ENCODE measurements at places on chromosomes 6 and 20.

GRCh38 chr20:58742668-58743566 lies 50.3 kb downstream of the NPEPL1 start:
- H3K4me3 ChIP-seq = no peak overlapping the region
- H3K27me3 ChIP-seq = peaks cover 39% of the 10 kb centered on the region
- DNase-seq = peak; percentile 22
- no peaks in the 10 kb centered on the region for H3K36me3 ChIP-seq

DNA sequence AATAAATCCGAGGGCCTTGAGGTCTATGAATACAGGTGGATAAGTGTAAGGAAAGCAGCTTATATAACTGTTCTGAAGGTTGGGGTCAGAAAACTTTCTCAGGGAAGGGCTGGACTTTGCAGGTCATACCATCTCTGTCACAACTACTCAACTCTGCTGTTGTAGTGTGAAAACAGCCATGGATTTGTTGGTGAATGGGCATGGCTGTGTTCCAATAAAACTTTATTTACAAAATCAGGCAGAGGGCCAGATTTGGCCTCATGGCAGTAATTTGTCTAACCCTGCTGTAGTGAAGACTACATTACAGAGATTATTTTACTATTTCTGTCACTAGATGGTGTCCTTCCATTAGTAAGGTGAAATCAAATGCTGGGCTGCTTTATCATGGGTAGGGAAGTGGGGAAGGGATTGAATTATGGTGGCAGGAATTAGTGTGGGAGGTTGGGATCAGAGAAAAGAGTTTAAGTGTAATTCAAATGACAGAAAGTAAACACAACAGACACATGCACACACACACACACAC lies 409.6 kb upstream of the CHD6 start:
- H3K27ac ChIP-seq = no peak overlapping the region
- H3K27me3 ChIP-seq = peaks cover 12% of the 10 kb centered on the region
- H3K36me3 ChIP-seq = no peaks in the 10 kb centered on the region
- H3K4me3 ChIP-seq = no peak overlapping the region

DNA sequence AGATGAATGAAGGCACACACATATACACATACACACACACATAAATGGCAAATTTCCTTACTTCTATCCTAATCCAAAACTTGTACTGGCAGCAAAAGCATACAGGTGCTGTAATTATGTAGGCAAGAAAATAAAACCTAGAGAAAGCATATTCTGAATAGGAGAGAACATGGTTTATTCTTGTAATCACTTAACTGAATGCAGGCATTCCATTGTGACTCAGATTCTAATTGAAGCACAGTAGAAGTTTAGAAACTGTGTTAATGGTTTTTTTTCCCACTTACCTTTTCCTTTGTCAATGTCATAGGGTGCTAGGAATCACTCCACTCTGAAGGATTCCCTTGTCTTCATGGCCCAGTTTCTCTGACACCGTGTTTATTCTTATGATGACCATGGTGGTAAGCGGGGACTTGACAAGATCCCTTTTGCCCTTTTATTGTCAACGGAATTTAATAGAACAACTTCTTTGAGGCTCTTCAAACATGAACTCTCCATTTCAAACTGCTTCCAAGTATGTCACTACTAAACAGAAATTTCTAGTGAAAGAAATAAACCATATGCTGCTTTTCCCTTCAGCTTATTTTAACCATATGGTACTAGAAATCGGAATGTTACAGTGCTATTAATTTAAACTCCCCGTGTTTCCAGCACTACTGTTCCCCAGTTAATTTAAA lies 164.2 kb downstream of the OGFRL1 start:
- no peaks in the 10 kb centered on the region for H3K36me3 ChIP-seq
- H3K27me3 ChIP-seq = no peaks in the 10 kb centered on the region
- no peak overlapping the region for H3K27ac ChIP-seq
- no peak for DNase-seq

- no peak overlapping the region for H3K4me3 ChIP-seq
- H3K27me3 ChIP-seq = no peaks in the 10 kb centered on the region
- H3K36me3 ChIP-seq = no peaks in the 10 kb centered on the region
- no peak overlapping the region for H3K27ac ChIP-seq
- peaks cover 6% of the 10 kb centered on the region for H3K4me1 ChIP-seq
Observed at GRCh38 chr6:116215414-116215813, 38.5 kb downstream of the TSPYL4 start.

- H3K4me1 ChIP-seq = peaks cover 35% of the 10 kb centered on the region
- H3K4me3 ChIP-seq = no peak overlapping the region
- H3K27ac ChIP-seq = peak overlapping the region; percentile 96
- H3K36me3 ChIP-seq = peaks cover 2% of the 10 kb centered on the region
Observed at GRCh38 chr6:38261626-38262025, 378.1 kb downstream of the BTBD9 start.

GRCh38 chr6:113591896-113592827 lies 265.0 kb upstream of the MARCKS start:
- no peak overlapping the region for H3K4me3 ChIP-seq
- peak overlapping the region; percentile 75 for H3K27ac ChIP-seq
- H3K27me3 ChIP-seq = no peaks in the 10 kb centered on the region

- peaks cover 5% of the 10 kb centered on the region for H3K4me1 ChIP-seq
- H3K27me3 ChIP-seq = peaks cover 35% of the 10 kb centered on the region
- no peak for DNase-seq
- no peak overlapping the region for H3K27ac ChIP-seq
- no peak overlapping the region for H3K4me3 ChIP-seq
Observed at GRCh38 chr20:53990768-53991450, 79.5 kb downstream of the BCAS1 start.

DNA sequence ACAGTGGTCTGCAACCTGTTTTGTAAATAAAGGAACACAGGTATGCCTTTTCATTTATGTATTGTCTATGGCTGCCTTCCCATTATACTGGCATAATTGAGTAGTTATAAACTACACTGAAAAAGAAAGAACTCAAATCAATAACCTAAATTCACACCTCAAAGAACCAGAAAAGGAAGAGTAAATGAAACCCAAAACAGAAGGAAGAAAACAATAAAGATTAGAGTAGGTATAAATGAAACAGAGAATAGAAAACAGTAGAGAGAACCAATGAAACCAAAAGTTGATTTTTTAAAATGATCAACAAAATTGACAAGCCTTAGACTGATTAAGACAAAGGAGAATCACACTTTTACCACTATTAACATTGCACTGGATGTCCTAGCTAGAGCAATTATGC lies 34.7 kb downstream of the FAM184A start:
- no peak overlapping the region for H3K27ac ChIP-seq
- no peak for DNase-seq
- H3K4me3 ChIP-seq = no peak overlapping the region
- no peaks in the 10 kb centered on the region for H3K4me1 ChIP-seq
- H3K36me3 ChIP-seq = peaks cover 3% of the 10 kb centered on the region
- no peaks in the 10 kb centered on the region for H3K27me3 ChIP-seq

- no peak overlapping the region for H3K4me3 ChIP-seq
- H3K4me1 ChIP-seq = no peaks in the 10 kb centered on the region
- H3K27ac ChIP-seq = no peak overlapping the region
- no peak for DNase-seq
- H3K36me3 ChIP-seq = no peaks in the 10 kb centered on the region
Observed at GRCh38 chr6:143368426-143368825, 82.1 kb downstream of the ADAT2 start.

DNA sequence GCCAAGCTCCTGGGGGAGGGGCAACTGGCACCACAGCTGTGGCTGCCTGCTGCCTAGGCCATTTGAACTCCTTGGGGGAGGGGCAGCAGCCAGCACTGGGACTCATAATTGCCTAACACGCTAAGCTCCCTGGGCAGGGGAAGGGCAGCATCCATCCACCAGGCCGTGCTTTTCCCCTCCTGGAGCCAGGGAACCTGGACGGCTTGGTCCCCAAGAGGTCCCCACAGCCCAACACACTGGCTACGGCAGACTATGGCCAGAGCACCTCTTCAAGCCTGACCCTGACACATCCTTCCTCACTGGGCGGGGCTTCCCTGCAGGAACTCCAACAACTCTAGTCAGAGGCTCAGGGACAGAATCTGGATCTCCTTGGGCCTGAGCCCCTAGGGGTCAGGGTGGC lies 269.4 kb downstream of the RNF144B start:
- H3K36me3 ChIP-seq = no peaks in the 10 kb centered on the region
- no peak for DNase-seq
- H3K4me1 ChIP-seq = no peaks in the 10 kb centered on the region
- no peak overlapping the region for H3K4me3 ChIP-seq
- H3K27me3 ChIP-seq = peaks cover 16% of the 10 kb centered on the region

- DNase-seq = no peak
- no peaks in the 10 kb centered on the region for H3K27me3 ChIP-seq
- no peaks in the 10 kb centered on the region for H3K36me3 ChIP-seq
Observed at GRCh38 chr6:99165838-99166237, 183.6 kb downstream of the FAXC start.

GRCh38 chr20:62615750-62616251 lies 26.5 kb upstream of the SLCO4A1 start:
- no peak overlapping the region for H3K27ac ChIP-seq
- no peaks in the 10 kb centered on the region for H3K36me3 ChIP-seq
- no peak overlapping the region for H3K4me3 ChIP-seq
- no peak for DNase-seq

DNA sequence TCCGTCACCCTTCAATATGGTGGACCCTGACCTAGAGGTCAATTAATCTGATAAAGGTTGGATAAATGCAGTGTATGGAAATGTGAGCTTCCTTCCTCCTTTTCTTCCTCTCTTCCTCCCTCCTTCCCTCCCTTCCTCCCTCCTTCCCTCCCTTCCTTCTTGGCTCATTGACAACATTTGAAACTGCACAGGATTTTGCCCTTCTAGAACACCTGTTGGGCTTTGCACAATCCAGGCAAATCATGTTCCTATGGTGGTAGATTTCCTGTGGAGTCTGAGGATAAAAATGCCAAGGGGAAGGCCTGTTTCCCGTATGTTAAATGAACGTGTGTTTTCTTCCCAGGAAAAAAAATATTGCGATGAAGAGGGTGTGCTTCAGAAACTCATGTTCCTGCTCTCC lies 642.8 kb downstream of the EPM2A start:
- H3K27me3 ChIP-seq = no peaks in the 10 kb centered on the region
- H3K4me1 ChIP-seq = no peaks in the 10 kb centered on the region
- H3K36me3 ChIP-seq = no peaks in the 10 kb centered on the region
- no peak overlapping the region for H3K27ac ChIP-seq
- DNase-seq = no peak
- no peak overlapping the region for H3K4me3 ChIP-seq

GRCh38 chr20:35010405-35011192 lies 54.9 kb downstream of the MYH7B start:
- DNase-seq = no peak
- H3K4me1 ChIP-seq = peaks cover 10% of the 10 kb centered on the region
- no peak overlapping the region for H3K27ac ChIP-seq
- H3K27me3 ChIP-seq = no peaks in the 10 kb centered on the region

DNA sequence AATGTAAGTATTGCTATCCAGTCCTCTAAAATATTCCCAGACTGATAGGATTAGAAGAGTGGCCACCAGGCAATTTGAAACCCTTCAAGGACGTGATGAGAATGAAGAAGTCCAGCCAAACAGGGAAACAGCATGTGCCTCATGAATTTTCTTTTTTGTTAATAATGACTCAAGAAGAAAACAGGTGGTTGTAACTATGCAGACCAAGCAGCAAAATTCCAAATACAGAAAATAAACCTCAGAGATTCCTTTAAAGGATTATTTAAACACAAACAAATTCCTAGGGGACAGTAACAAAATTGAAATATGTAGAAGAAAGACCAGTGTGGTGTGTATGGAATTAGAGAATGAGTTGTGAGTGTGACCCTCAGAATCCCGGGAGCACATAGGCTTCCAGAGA lies 239.2 kb downstream of the KCNQ5 start:
- H3K4me1 ChIP-seq = peaks cover 19% of the 10 kb centered on the region
- H3K4me3 ChIP-seq = no peak overlapping the region
- H3K36me3 ChIP-seq = no peaks in the 10 kb centered on the region
- DNase-seq = no peak
- H3K27ac ChIP-seq = no peak overlapping the region

GRCh38 chr6:119043265-119043664 lies 35.2 kb downstream of the FAM184A start:
- no peak overlapping the region for H3K4me3 ChIP-seq
- H3K27me3 ChIP-seq = no peaks in the 10 kb centered on the region
- peaks cover 3% of the 10 kb centered on the region for H3K36me3 ChIP-seq
- no peak overlapping the region for H3K27ac ChIP-seq
- H3K4me1 ChIP-seq = no peaks in the 10 kb centered on the region

DNA sequence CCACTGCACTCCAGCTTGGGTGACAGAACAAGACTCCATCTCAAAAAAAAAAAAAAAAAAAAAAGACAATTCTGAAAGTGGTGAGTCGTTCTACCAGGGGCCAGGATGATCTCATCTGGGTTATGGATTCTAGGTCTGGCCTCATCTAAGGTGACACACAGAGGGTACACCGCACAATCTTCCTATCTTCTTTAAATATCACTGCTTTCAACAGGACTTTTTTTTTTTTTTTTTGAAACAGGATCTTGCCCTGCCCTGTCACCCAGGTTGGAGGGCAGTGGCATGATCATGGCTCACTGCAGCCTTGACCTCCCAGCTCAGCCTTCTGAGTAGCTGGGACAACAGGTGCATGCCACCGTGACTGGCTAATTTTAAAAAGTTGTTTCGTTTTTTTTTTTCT lies 67.7 kb downstream of the SLC16A10 start:
- DNase-seq = no peak
- no peak overlapping the region for H3K4me3 ChIP-seq
- peaks cover 10% of the 10 kb centered on the region for H3K36me3 ChIP-seq
- H3K4me1 ChIP-seq = peaks cover 2% of the 10 kb centered on the region

DNA sequence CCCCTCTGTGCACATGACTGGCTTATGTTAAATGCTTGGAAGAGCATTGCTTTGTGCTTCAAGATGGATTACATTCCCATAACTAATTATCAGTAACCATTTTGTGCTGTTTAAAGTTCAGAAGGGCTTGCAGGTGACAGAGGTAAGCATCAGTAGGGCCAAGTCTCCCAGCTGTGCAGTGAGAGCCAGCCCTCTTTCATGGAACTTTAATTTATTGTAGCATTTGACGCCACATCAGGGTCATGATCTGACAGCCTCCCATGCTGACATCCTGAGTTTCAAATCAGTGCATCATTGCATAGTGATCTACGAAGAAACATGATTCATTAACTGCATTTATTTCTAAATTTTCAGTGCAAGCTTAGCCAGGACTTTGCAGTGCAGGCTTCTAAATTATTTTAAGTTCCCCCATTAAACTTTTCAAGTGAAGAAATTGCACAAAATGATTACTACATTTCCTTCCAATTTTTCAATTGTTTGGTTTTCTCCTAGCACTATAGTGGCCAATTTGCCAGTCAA lies 380.9 kb downstream of the UTRN start:
- peaks cover 20% of the 10 kb centered on the region for H3K36me3 ChIP-seq
- no peak overlapping the region for H3K4me3 ChIP-seq
- H3K27me3 ChIP-seq = no peaks in the 10 kb centered on the region
- H3K27ac ChIP-seq = no peak overlapping the region

DNA sequence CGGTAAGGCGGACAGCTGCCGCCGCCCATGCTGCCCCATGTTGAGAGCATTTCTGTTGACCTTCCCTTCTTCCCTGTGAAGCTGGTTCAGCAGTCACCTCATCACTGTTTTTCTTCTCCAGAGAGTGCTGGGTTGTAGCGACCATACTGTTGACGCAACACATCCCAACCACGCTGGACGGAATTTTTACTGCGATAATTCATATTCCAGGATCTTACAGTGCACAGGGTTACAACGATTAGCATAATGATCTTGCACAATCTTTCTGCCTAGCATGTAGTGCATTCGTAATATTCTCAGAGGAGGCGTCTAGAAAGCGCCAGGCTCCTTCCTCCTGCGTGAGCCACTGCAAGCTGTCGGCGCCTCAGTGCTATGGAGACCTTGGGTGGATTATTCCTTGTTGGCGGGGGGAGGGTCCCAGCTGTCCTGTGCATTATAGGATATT lies 137.0 kb downstream of the MTHFD1L start:
- H3K4me1 ChIP-seq = peaks cover 76% of the 10 kb centered on the region
- H3K27ac ChIP-seq = peak overlapping the region; percentile 44
- DNase-seq = no peak
- H3K4me3 ChIP-seq = no peak overlapping the region

- H3K27me3 ChIP-seq = no peaks in the 10 kb centered on the region
- no peak overlapping the region for H3K27ac ChIP-seq
- peaks cover 7% of the 10 kb centered on the region for H3K36me3 ChIP-seq
Observed at GRCh38 chr6:165049362-165049761, 260.0 kb downstream of the C6orf118 start.
